ENCODE measurements at places on chromosomes 6 and 20.

GRCh38 chr6:20403766-20404640 lies 2.3 kb downstream of the E2F3 start:
- no peak for DNase-seq

DNA sequence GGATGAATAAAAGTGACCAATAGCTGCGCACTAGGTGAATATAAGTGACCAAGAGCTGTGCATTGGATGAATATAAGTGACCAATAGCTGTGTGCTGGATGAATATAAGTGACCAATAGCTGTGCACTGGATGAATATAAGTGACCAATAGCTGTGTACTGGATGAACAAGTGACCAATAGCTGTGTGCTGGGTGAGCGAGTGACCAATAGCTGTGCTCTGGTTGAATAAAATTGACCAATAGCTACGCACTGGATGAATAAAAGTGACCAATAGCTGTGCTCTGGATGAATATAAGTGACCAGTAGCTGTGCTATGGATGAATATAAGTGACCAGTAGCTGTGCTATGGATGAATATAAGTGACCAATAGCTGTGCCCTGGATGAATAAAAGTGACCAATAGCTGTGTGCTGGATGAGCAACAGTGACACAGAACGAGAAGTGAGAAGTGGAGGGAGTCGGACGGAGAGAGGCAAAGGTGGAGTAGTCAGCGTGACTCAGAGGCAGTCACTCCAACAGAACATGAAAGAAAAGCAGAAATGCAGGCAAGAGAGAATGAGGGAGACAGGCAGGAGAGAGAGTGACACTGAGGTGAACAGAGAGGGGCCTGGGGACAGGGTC lies 38.5 kb downstream of the RBM38 start:
- no peak for DNase-seq

DNA sequence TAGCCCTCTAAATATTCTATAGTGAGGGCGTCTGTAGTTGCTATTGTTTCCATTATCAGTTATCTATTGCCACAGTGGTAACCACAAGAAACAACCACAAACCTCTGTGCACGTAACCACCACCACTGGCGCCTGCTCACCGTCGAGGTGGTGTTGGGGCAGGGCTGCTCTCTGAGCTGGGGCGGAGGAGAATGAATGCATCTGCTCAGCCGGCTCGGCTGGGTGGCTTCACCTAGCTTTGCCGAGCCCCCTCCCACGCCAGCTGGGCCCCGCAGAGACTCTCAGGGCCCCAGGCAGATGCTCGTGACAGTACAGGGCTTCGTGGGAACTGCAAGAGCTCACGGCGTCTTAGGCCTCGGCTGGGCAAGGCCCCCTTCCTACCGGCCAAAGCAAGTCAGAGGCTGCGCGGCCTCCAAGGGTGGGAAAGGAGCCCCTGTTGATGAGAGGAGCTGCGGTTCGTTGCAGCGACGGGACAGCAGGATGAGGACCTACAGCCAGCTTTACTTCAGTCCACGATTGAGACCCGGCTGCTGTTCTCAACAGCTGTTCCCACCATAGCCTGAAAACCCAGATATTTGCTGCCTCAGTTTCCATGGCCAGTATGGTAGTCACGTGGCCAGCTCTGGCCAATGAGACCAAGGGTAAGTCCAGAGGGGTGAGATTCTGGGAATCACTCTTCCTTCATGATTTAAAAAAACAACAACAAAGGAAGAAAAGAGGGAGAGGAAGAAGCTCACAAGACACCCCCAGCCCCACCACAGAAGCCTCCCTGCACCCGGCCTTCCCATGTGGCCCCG lies 120.2 kb upstream of the AFDN start:
- DNase-seq, result no peak

- no peak for DNase-seq
These were observed 575.2 kb upstream of the ADGRB3 start for GRCh38 chr6:68059899-68060298.

DNA sequence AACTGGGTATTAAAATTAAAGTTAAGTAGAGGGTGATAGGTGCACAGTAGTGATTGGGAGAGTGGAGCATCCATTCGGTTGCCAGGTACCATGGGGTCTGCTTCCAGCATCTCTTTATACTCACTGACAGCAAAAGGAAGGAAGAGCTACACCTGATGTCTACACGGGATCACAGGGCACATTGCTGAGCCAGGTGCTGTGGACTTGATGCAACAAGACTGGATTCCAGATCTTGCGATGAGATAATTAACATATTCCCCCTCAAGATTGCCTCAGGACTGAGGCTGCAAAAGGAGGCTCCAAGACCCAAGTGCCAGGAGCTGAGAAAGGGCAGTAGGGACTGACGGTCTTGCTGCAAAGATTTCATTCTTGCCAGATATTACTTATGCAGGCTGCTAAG lies 72.6 kb downstream of the PXDC1 start:
- DNase-seq, result no peak

- no peak for DNase-seq
These were observed 108.7 kb downstream of the CARMIL1 start for GRCh38 chr6:25387911-25388310.

All from tibial nerve (tissue), 4 donors.